ENCODE measurements at places on chromosomes 4 and X.

DNA sequence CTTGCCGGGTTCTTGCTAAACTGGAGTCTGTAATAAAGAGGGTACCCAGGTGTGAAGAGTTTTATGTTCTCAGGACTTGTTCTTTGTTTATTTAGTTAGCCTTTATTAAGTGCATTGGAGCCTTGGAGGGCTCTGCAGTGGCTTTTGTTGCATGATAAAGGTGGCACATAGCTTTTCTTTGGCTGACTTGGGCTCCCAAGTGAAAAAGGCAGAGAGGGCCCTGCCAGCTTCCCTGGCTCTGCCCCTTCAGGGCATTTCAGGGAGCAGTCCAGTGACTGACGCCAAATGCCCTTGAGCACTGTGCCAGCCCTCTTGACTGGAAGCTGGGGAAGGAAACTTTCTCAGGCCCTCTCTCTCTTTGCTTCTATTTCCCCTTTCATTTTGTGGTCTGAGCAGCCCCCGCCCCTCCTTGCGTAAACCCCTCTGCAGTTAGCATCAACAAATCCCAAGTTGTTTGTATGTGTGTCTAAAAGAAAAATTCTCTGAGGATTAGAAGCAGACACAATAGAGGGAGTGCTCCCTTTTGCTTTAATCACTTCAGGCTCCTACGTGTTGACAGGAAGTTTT, 152.2 kb downstream of the NHS start:
- DNase-seq: no peak

DNA sequence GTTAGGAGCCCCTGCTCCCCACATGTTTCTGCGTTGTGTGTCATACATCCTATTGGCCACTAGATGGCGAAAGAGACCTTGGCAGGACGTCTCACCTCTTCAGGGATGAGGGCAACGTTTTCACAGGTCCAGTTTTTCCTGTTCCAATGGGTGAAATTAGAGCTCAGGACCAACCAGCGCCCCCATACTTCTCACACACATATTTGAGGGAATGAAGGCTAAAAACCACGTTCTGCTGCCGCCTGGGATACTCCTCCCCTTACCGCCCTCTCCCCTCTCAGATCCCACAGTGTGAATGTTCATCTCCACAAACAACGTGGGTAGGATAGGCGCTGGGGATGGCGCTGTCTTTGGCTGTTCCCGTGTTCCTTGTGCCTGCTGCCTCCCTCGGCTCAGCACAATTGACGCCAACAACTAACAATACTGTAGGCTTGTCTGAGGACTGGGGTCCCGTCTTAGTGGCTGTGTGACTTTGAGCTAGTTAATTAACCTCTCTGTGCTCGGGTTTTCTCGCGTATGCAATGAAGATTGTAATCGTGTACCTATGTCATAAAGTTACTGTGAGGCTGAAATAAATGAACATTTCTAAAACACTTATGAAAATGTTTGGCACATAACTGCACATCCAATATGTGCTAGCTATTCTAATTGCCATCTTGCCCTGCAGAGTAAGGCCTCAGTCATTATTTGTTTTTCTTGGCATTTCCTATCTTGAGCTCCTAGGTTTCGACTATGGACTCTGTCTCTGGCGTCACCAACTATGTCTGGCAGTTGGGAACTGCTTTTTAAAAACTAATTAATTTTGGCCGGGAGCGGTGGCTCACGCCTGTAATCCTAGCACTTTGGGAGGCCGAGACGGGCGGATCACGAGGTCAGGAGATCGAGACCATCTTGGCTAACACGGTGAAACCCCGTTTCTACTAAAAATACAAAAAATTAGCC, 181.3 kb upstream of the STK26 start:
- peak; percentile 70 for DNase-seq

GRCh38 chr4:156906325-156906724, 65.3 kb downstream of the PDGFC start:
- no peak for DNase-seq

DNA sequence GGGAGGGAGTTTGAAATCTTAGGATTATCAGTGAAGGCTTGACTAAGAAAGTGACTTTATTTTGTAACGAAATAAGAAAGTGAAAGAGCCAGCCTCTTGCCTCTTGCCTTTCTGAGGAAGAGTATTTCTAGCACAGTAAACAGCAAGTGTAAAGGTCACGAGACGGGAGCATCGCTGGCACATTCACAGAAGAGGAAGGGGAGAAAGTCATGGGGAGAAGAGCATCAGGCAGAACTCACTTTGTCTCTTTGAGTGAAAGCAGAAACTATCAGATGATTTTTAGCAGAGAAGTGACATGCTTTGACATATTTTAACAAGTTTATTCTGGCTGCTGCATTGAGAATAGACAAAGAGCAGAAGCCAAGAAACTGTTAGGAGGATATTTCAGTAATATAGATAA, 313.8 kb downstream of the CAMK2D start:
- DNase-seq: no peak

DNA sequence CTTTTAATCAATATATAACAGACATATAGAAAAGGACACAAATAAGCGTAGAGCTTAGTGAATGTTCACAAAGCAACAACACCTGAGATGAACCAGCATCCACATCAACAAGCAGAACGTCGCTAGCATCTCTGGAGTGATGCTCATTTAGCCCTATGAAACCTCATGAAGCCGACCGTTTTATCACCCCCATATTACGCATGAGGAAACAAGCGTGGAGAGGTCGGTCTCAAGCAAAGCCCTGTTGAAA, 524 bp upstream of the RPS3A start:
- DNase-seq: no peak

DNA sequence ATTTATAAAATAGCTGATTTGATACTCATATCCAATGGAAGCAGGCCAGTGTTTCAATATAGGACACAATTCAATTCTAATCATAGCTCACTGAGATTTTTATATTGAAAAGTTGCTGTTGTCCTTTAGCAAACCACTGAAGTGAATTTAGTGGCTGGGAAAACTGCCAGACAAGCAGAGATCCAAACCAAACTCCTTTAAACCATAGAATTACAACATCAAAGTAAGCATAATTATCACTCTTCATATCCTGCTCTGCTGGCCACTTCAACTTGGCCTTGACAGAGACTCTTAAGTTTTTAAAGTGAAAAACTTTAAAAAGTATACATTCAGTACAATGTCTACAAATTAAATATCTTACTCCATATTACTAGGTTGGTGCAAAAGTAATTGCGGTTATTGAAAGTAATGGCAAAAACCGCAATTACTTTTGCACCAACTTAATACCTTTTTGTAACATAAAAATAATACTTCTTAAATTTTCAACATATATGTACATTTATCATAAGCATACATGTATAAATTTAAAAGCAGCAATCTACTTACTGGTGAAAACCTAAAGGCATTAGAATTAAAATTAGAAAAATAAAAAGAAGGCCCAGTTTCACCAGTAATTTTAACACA, 433.0 kb downstream of the PCDH10 start:
- no peak for DNase-seq

- DNase-seq: peak; percentile 78
Observed at GRCh38 chrX:41827886-41828285, 95.5 kb downstream of the CASK start.

GRCh38 chr4:139957986-139958738, 195.8 kb downstream of the MAML3 start:
- DNase-seq: no peak

- DNase-seq: no peak
Observed at GRCh38 chr4:43682551-43682950, 766.1 kb downstream of the KCTD8 start.

DNA sequence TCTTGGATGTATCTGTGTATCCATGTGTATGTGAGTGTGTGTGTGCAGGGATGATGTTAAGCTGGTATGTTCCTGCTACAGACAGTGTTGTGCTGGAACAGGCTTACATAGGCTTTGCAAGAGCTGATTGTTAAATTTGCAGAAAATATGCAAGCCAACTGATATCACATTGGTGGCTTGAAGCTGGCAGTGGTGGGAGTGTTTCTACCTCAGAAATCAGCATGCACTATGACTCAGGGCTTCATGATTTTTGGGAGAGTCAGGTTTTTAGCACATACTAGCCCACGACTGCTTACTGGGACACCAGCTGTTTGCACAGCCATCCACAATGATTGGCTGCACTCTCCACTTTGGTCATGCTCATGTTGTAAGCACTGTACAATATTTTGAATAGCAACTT, 261.8 kb downstream of the DHX15 start:
- DNase-seq: no peak

DNA sequence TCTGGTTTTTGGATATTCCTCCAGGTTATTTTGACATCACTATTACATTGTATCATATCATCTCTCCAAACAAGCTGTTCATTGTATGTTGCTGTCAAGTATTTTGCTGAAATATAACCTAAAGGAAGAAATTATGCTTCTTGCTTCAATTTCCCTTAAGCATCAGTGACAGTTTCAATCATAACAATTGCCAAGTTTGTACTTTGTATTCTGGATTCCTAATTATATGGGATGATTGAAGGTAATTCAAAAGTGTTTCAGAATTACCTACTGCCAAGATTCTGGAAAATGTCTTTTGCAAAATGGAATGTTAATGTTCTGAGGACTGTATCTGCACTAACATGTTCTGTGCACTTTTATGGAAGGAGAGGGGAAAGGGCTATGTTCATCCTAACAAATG, 228.7 kb downstream of the PRDM5 start:
- no peak for DNase-seq

DNA sequence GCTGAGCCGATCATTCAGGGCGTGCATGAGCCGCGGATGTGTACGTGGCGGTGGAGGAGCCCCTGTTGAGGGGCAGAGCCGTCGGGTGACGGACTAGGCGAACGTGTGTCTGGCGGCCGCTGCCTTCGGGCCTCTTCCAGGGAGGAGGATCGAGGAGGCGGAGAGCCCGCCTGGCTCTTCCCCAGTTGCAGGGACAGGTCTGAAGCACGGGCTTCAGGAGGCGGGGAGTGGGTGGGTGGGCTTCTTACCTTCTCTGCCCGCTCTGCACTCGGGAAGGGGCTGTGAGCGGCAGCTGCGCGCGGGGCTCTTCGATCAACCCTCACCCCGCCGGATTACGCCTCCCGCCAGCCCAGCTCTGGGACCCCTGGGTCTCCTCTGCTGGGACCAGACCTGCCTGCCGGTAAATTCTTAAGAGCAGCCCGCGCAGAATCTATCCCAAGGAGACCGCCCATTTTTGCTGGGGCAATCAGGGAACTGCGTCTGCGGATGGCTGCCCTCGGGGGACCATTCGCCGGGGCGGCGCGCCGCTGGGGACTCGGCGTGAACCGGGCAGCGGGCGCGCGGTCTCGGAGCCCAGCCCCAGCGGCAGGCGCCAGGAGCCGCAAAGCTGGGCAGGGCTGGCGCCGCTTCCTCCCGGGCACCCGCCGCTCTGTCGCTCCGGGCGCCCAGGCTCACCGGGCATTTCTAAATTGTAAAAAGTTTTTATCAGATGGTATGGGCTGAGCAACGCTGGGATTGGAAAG, 4.9 kb downstream of the PLAC8 start:
- peak; percentile 92 for DNase-seq

DNA sequence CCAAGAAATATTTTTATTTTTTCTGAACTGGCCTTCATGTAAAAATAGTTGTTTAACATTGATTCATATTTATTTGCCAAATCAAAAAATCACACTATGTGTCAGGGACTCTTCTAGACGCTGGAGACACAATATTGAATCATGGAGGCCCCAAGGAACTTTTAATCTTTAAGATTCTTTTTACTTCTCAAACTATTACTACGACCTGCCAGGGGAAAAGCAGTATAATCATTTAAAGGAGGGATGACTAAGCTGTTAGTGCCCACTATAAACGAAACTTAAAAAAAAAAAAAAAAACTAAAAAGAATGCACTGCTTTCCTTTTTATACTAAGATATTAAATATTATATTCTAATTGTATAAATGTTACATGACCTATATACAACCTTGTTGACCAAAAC, 84.7 kb downstream of the PPA2 start:
- no peak for DNase-seq

GRCh38 chr4:17194586-17194985, 296.1 kb upstream of the LDB2 start:
- no peak for DNase-seq

- no peak for DNase-seq
Observed at GRCh38 chrX:135389243-135389642, 32.5 kb upstream of the SMIM10L2A start.

- no peak for DNase-seq
Observed at GRCh38 chr4:116952530-116953136, 132.7 kb downstream of the TRAM1L1 start.

- no peak for DNase-seq
Observed at GRCh38 chr4:138037696-138038095, 204.5 kb downstream of the SLC7A11 start.

GRCh38 chr4:82381661-82382296, 8.0 kb upstream of the HNRNPD start:
- no peak for DNase-seq

GRCh38 chr4:126718136-126718535, 914.6 kb upstream of the INTU start:
- peak; percentile 67 for DNase-seq

DNA sequence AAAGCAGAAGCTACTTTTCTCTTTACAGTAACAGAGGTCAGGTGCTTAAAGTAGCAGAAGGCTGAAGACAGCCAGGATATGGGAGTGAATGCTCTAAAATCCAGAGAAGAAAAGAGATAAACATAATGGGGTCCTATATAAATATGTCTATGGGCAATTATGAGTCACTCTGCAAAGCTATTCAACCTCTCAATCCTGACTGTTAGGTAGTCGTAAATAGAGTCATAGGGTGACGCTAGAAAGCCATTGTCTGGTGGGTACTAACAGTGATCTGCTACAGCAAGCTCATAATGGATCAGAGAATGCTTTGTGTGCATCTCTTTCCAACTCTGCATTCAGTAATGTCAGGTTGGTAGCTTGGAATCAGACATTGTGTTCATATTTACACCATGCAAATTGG, 53.5 kb upstream of the PDE5A start:
- DNase-seq: no peak

DNA sequence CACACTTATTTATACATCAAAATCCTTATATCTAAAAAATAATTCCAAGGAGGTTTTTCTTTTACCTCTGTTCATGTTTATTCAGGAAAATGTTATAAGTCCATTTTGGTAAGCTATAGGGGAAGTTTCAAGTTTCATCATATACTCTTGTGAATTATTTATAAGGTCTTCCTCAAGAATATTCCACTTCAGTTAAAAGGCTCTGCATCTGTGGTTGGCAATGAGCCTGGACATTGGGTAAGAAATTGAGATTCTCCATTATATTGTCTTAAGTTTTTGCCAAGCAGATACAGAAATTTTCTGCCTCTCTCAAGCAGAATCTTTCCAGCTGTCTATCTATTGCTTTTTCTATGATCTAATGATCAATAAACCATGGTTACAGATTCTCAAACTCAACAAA, 641.9 kb downstream of the NLGN4X start:
- no peak for DNase-seq

DNA sequence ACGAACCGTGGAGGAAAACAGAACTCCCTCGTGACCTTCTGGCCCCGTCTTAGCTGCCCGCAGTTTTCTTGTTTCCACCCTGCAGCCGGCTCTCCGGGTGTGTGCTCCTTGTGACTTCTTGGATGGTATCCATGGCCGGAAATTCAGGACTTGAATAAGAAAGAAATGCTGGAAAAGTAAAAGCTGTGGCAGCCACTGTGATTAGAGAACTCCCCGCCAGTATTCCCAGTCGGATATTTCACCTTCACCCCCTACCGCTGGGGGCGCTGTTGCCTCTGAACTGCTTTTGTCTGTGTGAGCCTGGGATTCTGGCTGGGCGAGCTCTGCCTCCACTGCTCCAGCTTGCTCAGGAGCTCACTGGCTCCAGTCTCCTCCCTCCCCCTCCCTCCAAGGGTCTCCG, 41.5 kb upstream of the CYP4V2 start:
- peak; percentile 89 for DNase-seq

GRCh38 chr4:67885762-67886161, 2.0 kb upstream of the TMPRSS11D start:
- peak; percentile 81 for DNase-seq

Measured in islet precursor cell (in vitro differentiated cells).